ENCODE measurements at places on chromosomes 7 and 10. TPM values are rescaled to one million over a fixed set of nuclear protein-coding genes. Genes with fewer than 3 reads are reported as not detected.

DNA sequence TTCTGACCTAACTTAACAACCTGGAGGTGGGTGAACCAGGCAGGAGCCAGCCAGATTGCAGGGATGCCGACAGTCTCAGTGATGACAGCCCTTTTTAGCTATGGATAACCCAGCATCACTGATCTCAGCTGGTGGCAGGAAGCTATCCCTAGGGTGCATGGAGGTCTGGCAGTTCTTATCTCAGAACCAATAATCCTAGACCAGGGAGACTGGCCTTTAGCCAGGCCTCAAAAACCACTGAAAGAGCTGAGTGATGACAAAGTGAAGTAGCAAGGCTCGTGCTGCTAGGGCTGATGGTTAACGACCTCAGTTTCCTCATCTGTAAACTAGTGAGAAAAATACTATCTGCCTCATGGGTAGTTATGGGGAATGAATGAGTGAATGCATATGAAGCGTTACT lies 112.5 kb downstream of the RALA start:
- no peak for DNase-seq

DNA sequence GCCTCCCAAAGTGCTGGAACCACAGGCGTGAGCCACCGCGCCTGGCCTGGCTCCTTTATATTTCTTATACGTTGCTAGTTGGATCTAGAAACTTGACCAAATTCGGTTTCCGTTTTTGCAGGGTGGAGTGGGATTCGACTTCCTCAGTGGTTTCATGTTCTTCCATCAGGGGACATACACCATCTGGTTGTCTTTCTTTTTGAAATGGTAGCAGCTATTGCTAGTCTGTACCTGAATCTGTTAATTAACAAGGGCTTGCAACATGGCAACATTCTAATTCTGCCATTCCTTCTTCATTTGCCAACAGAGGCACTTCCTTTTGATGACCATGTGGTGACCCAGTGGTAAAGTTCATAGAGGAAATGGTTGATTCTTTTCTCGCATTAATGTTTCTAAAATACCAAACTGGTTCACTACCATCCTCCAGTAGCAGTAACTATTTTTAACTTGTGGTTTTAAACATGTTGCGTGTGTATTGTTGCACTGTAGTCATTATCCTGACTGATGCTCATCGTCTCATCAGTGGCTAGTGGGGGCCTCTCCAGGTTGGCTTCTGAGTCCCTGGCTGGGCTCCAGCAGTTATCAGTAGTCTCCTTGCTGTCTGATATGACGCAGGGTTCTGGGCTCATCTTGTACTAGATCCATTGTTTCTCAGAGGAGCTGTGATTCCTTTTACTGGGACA lies 159.2 kb downstream of the RGS10 start:
- no peak for DNase-seq

- DNase-seq, result no peak
Observed at GRCh38 chr10:5902511-5903274, 12.7 kb downstream of the FBH1 start.

DNA sequence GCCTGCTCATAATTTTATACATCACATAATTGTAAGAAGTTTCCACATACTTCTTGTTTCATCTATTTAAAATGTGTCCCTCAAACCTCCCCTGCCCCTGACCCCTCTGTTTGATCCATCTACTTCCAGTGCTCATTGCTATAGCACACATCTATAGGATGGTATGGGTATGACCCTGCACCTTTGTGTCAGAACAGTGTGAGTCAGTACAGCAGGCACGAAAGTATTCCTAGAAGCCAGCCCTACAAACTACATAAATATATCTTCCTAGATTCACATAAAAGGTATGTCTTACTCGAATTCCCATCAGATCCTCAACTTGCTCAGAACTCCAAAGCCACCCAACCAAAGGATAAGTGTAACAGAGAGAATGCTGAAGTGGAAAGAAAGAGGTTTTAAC lies 25.7 kb upstream of the ING3 start:
- no peak for DNase-seq

DNA sequence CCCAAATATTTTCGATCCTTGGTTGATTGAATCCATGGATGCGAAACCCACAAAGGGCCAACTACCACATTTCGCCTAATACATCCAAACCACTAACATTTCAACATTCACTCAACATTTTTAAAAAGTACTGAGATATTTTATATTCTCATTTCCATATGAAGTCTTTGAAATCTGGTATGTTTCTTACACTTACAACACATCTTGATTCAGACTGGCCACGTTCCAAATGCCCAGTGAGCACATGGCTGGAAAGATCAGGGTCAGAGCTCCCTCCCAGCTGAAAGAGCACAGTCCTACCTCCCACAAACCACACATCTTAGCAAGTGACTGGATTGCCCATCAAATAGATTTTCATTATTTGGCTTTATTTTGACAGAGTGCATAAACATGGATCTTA lies 18.9 kb downstream of the NCAPG2 start:
- no peak for DNase-seq

GRCh38 chr10:131685007-131685406 lies 215.8 kb upstream of the PPP2R2D start:
- DNase-seq, result no peak

- DNase-seq, result no peak
Observed at GRCh38 chr10:29257106-29257783, 31.6 kb upstream of the LYZL1 start.

DNA sequence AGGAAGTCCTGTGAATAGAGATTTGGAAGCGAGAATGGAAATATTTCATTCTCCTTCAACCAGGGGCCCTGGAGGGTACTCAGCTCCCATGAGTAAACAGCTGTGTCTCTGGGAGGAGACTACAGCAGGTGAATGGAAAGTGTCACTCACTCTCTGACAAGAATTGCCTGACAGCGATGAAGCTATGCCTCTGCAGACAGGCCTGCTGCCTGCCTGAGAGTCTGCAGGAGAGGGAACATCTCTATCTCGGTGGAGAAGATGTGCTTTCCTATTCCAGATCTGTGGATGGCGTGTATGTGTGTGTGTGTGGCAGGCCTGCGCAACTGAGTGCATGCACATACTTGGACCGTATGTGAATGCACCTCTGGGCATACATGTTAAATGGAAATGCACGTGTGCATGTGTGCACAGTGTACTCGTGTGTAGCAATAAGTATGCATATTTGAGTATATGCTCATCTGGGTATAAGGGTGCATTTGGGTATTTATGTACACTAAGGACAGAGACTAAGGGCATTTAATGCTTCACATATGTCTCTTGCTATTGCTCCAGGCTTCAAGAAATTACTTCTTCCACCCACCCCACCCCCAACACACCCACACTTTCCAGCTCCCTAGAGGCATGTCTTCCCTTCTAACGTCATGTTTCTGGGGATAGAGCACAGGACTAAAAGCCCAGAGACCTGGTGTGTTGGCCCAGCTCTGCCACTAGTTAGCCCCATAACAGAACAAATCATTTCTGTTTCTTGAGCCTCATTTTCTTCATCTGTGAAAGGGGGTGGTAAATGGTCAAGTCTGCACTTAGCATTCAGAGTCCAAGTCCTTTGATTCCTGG lies 4.6 kb upstream of the ADCYAP1R1 start:
- DNase-seq, result no peak

- no peak for DNase-seq
Observed at GRCh38 chr10:1050554-1050953, 1.6 kb upstream of the IDI1 start.

DNA sequence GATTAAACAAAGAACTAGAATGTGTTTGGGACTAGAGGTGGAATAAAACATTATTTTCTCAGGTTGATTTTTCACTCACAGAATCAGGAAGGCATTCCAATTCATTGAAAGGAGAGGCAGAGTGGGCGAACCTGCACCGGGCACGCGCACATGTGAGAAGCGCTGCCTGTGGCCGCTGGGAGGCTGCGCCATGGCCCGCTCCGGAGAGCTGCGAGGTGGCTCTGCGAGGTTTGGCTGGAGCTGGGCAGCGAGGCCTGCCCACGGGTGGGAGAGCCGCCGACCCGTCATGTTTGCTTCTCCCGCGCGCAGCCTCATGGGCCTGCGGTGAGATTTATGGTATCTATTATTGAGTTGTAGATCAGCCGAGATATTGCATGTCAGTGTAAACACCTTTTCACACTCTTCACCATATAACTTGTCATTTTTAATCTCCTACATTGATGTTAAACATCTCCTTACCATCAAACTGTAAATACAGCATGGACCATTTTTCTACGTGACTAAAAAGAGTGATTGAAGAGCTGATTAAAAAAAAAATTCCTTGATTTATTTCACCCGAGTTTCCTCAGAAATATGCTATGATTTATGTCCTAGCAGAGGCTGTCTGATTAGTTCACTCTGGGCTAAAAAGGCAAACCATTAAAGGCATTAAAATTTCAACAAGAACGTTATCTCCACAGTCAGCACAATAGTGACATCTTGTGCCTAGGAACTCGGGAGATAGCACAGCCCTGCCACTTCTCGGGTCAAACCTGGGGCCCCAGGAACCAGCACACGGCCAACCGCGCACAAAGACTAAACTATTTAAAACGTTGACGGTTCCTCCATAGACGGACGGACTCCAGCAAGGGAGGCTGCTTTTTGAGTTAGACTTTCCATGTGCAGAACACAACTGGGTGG lies 96.6 kb upstream of the RNF32 start:
- no peak for DNase-seq

- DNase-seq, result no peak
Observed at GRCh38 chr7:85230623-85231022, 43.8 kb upstream of the SEMA3D start.

- DNase-seq, result no peak
Observed at GRCh38 chr7:99557196-99557607, 1.2 kb upstream of the ZNF655 start.

- no peak for DNase-seq
Observed at GRCh38 chr7:32072397-32072796, 2.2 kb upstream of the PDE1C start.

- no peak for DNase-seq
Observed at GRCh38 chr7:84193747-84194146, 842 bp downstream of the SEMA3A start.

- DNase-seq, result no peak
Observed at GRCh38 chr7:124031919-124032318, 948 bp downstream of the TMEM229A start.

GRCh38 chr10:110225441-110225755 lies 18.0 kb downstream of the MXI1 start:
- no peak for DNase-seq

DNA sequence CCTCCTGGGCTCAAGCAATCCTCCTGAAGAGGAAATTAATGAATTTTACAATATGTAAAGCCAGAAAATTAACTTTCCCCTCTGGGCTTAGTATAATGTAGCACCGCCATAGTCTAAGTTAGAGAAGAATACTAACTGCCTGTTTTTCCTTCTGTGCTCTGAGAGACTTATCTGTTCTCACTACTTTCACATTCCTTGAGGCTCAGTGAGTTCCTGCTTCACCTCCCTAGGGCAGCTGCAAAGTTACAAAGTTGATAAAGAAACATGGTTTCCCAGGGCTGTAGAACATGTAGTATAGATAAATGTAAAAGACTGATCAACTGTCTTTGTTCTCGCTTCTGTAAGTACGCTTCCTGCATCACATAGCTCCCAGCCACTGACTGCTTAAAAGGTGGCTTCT lies 16.0 kb upstream of the OLAH start:
- no peak for DNase-seq

DNA sequence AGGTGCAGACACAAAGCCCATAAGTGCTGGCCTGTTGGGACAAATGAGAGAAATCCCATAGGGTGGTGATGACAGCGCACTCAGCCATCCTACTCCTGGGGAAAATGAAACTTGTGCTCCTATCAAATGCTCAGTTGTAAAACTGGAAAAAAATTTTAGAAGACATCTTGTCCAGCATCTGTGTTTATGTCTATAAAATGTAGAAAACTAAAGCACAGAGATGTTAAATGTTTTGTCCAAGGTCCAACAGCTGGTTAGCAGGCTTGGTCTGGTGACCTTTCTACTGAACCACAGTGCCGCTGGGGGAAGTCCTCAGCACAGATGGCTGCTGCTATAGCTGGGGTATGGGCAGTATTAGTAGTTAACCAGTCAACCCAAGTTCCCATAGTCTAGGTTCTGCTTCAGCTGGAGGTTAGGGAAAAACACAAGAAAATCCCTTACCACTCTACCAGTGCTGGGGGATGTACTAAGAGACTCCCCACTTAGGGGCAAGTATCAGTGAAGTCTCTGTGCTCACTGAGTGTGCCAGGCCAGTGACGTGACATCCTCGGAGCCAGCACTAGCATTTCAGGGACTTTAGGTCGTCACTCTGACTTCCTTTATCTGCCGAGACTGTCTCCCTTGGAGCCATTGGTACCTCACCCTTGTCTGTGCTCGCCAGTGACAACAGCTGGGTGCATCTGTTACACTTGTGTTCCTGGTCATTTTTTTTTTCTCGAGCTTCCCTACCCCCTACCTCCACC lies 1.9 kb downstream of the TSPAN33 start:
- no peak for DNase-seq

DNA sequence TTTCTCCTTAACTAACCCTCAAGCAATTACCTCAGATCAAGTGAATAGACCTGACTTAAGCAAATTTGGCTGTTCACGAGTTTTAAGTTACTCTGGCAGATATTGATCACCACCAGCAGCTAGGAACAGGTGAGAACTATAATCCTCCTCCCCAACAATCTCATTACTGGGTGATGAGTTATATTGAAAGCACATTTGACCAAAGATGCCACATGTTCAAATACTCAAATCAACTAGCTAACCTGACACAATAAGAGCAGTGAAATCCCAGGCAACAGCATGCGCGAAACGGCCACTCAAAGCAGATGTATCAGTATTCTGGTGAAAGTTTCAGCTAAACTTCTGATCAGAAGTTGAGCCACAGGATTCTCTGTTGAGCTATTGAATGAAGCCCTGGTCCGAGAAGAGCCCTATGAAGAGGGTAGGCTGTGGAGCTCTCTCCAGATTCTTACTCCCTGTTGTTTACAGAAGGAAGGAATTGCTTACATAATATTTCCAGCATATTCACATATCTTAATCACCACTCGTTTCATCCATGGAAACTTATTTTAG lies 52.6 kb downstream of the CAV1 start:
- DNase-seq, result no peak

GRCh38 chr7:148803094-148803493 lies 81.0 kb downstream of the EZH2 start:
- no peak for DNase-seq

- DNase-seq, result no peak
Observed at GRCh38 chr10:73084209-73084608, 12.5 kb downstream of the P4HA1 start.

GRCh38 chr7:106134241-106134640 lies 22.1 kb upstream of the SYPL1 start:
- DNase-seq, result no peak

- DNase-seq, result no peak
Observed at GRCh38 chr10:123379156-123379555, 225.0 kb downstream of the BUB3 start.

CAMK2B gene
- total RNA-seq, result 0.32 TPM

SFTPA2 gene
- not detected for total RNA-seq

TMEM184A gene
- 0.73 TPM for total RNA-seq

MKX gene
- not detected for total RNA-seq

PRKAR2B gene
- total RNA-seq, result 0.71 TPM

SAMD9 gene
- total RNA-seq, result 6.8 TPM

TET1 gene
- 0.82 TPM for total RNA-seq

PNLIP gene
- total RNA-seq, result not detected

TMEM140 gene
- total RNA-seq, result 8.3 TPM

LRRC4 gene
- 0.51 TPM for total RNA-seq

MUC12 gene
- 0.41 TPM for total RNA-seq

CCDC172 gene
- total RNA-seq, result not detected
